ENCODE measurements at places on chromosomes 3 and 15. TPM values are rescaled to one million over a fixed set of nuclear protein-coding genes. Genes with fewer than 3 reads are reported as not detected.

DNA sequence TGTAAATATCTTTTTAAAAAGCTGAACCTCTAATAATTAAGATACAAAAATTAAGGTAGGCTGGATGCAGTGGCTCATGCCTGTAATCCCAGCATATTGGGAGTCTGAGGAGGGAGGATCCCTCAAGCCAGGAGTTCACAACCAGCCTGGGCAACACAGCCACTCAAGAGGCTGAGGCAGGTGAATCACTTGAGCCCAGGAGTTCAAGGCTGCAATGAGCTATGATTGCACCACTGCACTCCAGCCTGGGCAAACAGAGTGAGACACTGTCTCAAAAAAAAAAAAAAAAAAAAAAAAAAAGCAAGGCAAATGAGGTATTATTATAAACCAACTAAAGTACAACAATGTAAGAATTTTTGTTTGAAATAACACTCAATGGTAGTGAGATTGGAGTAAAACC, 47.6 kb downstream of the EFHB start:
- H3K27me3 ChIP-seq, result no peaks in the 10 kb centered on the region
- no peak overlapping the region for H3K27ac ChIP-seq
- peaks cover 6% of the 10 kb centered on the region for H3K4me1 ChIP-seq
- DNase-seq, result no peak
- H3K4me3 ChIP-seq, result no peak overlapping the region

- peak overlapping the region; percentile 80 for H3K27ac ChIP-seq
- H3K4me1 ChIP-seq, result peaks cover 30% of the 10 kb centered on the region
- no peaks in the 10 kb centered on the region for H3K36me3 ChIP-seq
- no peak for DNase-seq
- no peak overlapping the region for H3K4me3 ChIP-seq
- H3K27me3 ChIP-seq, result peaks cover 6% of the 10 kb centered on the region
These were observed 20.7 kb upstream of the PRR23E start for GRCh38 chr3:127172211-127172610.

- no peak overlapping the region for H3K4me3 ChIP-seq
- H3K4me1 ChIP-seq, result peaks cover 11% of the 10 kb centered on the region
- no peaks in the 10 kb centered on the region for H3K36me3 ChIP-seq
- DNase-seq, result no peak
- no peak overlapping the region for H3K27ac ChIP-seq
- peaks cover 3% of the 10 kb centered on the region for H3K27me3 ChIP-seq
These were observed 3.0 kb upstream of the CYP11A1 start for GRCh38 chr15:74370471-74370870.

GRCh38 chr3:69568458-69568857, 170.8 kb upstream of the MITF start:
- peaks cover 5% of the 10 kb centered on the region for H3K36me3 ChIP-seq
- no peak overlapping the region for H3K4me3 ChIP-seq
- H3K4me1 ChIP-seq, result no peaks in the 10 kb centered on the region
- H3K27me3 ChIP-seq, result peaks cover 2% of the 10 kb centered on the region
- DNase-seq, result no peak

The RPL15 gene
- total RNA-seq, result 1,377 TPM

Data from glutamatergic neuron (in vitro differentiated cells).